ENCODE measurements at places on chromosomes 5 and 9.
A peak's percentile ranks its signal among the peaks of the same experiment; 100 is the strongest.

DNA sequence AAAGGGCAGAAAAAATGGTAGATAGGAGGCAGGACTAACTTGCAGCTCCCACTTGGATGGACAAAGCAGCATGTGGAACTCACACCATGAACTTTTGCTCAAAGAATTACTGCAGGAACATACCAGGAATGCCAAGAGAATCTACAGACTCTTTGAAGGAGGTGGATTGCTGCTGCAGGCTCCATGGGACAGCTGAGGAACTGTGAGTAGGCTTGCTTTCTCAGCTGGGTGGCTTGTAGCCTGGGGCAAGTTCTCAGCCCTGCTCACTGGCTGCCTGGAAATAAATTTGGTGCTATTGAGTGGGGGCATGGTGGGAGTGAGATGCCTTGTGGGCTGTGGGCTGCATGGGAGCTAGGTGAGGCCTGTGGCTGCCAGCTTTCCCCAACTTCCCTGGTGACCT is 574.5 kb downstream of the PRELID2 start:
- no peak for DNase-seq

DNA sequence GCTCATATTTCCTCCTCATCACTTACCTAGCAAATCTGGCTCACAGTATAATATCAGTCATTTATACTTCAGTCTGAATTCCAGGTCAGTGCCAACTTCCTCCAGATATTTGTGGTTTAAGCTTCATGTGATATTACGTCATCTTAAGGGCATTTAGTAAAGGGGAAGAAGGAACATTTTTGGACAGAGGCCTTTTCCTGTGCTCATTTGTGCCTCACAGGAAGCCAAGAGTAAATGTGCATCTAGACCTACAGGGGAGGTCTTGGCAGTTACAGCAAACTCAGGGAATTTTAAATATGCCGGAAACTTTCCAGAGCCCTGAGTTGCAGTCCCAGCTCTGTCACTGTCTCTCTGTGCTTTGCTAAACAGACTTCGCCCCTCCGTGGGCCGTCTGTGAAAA is 12.3 kb upstream of the KCNIP1 start:
- peak; percentile 82 for DNase-seq

- DNase-seq = no peak
These were observed 71.8 kb upstream of the CLINT1 start for GRCh38 chr5:157930710-157931109.

GRCh38 chr5:149636191-149636860 is 55.0 kb downstream of the ARHGEF37 start:
- no peak for DNase-seq

DNA sequence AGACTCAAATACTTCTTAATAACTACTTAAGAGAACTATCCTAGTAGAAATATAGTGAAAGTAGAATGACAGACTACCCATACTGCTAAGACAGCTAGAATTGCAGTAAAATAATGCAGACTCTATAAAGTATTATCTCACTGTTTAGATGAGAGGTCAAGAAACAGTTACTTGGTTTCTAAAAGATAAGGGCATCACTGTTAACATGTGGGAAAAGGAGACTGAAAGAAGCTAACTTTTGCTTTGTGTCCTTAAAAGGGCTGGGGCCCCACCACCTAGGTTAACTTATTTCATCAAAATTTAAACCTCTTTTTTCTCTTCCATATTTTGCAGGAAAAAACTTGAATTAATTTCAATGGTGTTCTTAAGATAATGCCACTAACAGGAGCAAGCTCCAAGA is 204.3 kb downstream of the CNTLN start:
- DNase-seq = no peak

DNA sequence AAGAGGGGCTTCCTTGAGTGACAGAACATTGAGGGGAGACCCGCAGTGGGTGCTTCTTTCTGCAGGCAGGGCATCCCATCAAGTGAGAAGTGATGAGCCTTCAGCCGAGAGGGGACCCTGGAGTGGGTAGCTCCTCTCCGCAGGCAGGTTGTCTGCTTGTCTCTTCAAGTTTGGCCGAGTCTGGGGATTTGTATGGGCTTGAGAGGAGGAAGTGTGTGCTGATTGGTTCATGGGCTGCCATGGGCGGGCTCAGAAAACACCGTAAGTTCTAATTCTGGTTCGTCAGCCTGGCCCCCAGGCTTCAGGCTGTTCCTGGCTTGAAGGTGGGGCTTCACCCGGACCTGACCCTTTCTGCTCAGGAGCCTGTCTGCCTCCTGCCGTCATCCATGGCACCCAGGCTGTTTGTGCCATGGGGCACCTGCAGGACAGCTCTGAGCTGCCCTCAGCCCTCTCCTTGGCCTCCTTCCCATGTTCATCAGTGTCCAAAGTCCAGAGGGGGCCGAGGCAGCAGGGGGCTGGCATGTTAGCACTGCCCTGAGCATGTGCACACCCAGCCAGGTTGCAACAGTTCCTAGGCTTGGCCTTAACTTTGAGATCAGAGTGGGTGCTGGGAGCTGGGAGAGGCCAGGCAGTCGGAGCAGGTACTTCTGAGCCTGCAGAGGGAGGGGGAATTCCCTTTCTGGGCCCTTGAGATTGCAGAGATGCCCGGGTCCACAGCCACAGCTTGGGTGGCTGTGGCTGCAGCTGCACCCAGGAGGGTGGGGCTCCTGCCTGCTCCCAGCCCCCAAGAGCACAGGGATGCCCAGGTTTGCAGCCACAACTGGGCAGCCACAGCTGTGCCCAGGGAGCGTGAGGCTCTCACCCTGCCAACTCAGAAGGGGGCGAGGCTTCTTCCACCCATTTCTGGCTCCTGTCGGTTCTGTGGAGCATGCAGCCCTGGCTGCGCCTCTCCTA is 13.5 kb upstream of the DHFR start:
- no peak for DNase-seq

DNA sequence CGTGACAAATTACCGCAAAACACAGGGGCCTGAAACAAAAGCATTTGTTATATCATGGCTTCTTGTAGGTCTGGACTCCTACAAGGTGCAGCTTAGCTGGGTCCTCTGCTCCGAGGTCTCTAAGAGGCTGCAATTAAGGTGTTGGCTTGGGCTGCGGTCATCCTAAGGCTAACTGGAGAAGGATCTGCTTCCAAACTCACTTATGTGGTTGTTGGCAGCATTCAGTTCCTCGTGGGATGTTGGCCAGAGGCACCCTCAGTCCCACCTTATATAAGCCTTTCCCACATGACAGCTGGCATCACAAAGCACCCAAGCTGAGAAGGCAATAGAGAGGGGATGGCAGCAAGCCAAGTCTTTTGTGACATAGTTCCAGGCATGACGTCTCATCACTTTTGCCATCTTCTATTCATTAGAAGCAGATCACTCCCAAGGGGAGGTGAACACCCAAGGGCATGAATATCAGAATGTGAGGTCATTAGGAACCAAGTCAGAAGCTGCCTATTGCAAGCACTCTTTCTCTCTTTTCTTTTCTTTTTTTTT is 47.9 kb upstream of the ZBTB43 start:
- no peak for DNase-seq

- no peak for DNase-seq
These were observed 108.5 kb downstream of the FEM1C start for GRCh38 chr5:115435778-115436712.

GRCh38 chr9:129854588-129855110 is 19.4 kb downstream of the USP20 start:
- DNase-seq = no peak

DNA sequence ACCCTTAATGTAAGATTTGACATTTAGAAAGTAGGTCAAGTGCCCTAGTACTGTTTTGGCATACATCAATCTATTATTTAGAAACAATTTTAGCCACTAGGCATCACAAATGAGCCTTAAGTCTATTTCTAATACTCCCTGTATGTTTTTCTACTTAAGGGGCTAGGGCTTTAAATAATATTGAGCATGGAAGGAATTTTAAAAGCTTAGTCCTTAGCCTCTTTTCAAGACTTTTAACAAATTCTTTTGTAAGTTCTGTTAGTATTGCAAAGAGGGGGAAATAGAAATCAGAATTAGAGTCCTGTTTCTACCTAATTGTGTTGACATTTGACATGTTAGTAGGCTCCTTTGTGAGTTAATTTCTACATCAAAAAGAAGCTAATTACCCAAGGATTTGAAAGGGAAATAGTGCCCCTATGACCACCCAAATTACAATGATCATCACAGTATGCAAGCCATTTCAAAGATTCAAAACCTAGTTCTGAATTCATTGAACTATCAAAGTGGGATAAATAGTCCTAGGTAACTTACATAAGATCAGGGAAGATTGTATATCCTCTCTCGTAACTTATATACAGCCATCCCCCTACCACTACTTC is 647.8 kb upstream of the ACO1 start:
- DNase-seq = no peak

- no peak for DNase-seq
These were observed 584.4 kb upstream of the ACO1 start for GRCh38 chr9:31799953-31800609.
